ENCODE measurements at places on chromosomes 6 and 20.

GRCh38 chr20:48791666-48792071, 36.1 kb downstream of the PREX1 start:
- no peak for DNase-seq

GRCh38 chr20:17995967-17996819, 27.4 kb downstream of the MGME1 start:
- DNase-seq = peak; percentile 59

DNA sequence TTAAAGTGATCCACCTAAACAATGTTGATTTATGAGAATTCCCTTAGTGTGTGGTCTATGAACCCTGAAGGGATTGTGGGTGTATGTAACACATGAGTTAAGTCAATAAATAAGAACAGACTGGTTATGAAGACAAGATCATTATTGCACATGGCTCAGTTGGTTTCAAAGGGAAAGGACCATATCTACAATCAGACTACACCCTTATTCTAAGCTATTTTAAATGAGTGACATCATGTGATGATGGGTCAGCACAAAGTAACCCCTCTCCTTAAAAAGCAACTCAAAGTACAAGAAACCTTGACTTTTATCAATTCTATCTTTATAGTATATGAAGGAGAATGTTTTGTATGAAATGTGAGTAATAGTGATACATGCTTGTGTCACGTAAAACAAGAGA, 15.3 kb upstream of the ZSCAN23 start:
- no peak for DNase-seq

GRCh38 chr6:939526-940252, 246.8 kb upstream of the EXOC2 start:
- DNase-seq = no peak

DNA sequence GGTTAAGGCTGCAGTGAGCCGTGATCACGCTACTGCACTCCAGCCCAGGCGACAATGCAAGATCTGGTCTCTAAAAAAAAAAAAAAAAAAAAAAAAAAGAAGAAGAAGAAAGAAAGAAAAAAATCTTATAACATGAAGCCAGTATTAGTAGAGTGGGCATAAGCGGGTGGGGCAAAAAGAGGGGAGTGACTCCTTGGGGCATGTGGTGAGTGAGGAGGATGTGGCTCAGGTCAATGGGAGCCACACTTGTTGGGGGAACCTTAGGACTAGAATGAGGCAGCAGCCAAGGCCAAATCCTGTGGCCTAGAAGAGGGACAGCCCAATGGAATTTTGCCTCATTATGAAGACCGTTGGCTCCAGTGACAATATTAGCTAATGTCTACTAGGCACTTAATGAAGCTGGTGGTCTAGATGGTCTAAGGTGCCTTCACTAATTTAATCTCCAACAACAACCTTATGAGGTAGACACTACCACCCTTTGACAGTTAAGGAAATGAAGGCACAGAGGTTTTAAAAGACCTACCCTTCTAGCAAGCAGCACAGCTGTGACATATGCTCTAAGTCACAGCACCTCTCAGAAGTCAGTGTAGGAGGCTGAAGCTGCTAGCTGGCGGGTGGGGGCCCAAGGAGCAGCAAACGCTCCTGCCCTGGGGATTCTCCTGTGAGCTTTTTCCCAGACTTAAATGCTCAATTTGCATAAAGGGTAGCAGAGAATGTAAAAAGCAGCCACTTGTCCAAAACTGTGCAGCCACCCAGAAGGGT, 23.6 kb upstream of the ARMC12 start:
- DNase-seq = no peak

DNA sequence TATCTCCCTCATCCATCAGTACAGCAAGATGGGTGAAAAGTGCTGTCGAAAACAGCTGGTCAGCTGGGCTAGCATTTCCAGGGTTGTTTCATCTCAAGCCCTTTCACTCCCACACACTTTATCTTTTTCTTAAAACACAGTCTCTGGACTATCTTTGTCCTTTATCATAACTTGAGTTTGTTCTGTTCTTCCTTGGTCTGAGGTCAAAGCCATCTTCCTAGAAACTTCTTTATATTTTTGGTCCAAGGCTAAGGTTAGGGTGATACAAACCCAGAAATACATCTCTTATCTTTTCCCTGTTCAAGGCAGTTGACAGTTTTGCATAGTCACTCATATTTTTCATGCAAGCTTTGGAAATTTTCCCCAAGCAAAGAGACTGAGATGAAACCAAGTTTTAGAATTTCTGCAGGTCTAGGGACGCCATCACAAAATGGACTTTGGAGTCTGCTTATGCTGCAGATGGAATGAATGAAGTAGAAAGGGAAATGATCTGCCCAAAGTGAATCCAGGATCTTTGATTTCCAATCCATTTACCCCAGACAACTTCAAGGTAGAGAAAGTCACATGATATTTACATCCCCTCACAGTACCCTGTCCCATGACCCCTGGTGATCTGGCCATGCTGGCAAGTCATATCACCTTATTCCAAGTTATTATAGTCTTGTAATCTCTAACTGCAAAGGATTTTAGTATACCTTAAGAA, 297.0 kb downstream of the ZNF217 start:
- DNase-seq = no peak

DNA sequence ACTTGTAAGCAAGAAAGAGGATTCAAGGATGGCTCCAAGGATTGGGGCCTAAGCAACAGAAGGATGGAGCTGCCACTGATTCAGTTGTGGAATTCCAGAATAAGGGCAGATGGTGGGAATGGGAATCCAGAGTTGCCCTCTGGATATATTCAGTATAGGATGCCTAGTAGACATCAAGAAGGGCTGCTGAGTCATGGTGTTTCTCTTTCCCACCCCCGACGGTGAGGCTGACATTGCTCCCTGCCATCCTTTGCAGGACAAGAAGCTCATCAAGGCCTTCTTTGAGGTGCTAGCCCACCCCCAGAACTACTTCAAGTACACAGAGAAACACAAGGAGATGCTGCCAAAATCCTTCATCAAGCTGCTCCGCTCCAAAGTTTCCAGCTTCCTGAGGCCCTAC, 11.2 kb upstream of the ZNF76 start:
- DNase-seq = no peak

GRCh38 chr6:144664281-144664680, 379.1 kb downstream of the UTRN start:
- no peak for DNase-seq

GRCh38 chr6:138541823-138542481, 42.7 kb upstream of the NHSL1 start:
- DNase-seq = no peak

GRCh38 chr6:79189760-79190350, 44.6 kb downstream of the HMGN3 start:
- no peak for DNase-seq

DNA sequence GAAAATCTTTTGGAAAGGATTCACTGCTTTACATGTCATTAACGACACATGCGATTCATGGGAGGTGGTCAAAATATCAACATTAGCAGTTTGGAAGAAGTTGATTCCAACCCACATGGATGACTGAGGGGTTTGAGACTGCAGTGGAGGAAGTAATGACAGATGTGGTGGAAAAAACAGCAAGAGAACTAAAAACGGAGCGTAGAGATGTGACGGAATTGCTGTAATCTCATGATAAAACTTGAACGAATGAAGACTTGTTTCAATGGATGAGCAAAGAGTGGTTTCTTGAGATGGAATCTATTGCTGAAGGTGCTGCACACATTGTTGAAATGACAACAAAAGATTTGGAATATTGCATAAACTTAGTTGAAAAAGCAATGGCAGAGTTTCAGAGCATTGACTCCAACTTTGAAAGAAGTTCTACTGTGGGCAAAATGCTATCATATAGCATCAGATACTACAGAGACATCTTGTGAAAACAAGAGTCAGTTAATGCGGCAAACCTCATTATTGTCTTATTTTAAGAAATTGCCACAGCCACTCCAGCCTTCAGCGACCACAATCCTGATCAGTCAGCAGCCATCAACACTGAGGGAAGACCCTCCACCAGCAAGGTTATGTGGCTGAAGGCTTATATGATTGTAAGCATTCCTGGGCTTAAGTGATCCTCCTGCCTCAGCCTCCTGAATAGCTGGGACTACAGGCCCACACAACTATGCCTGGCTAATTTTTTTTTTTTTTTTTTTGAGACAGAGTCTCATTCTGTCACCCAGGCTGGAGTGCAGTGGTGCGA, 19.2 kb downstream of the SRSF3 start:
- DNase-seq = no peak

DNA sequence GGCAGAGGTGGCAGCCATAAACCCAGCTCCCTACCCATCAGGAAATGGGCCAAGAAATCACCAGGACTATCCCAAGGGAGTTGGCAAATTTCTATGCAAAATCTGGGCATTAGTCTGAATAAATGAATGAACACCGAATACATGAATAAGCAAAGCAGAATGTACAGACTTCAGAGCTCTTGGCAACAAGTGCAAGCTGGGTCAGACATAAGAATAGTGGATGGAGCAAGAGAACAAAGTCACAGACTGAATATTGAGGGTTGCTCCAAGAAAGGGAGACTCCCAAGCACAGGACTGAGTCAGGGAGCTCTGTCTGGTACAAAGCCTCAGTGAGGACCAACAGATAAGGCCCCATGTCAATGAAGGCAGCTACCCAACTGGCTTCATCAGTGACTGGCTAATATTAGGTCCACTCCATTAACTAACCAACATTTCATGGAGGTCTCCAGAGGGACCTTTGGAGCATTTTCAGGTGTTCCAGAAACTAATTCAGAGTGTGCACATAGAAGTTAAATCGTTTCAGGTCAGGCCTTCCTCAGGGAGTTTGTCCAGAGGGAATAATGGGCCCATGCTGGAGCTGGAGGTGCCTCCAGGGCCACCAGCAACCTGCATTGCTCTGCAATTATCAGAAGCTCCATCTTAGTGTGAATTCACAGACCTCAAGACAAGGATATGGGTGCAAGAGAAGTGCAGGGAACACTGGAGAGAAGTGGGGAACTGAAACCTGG, 191.5 kb upstream of the RALGAPA2 start:
- DNase-seq = no peak

GRCh38 chr20:45056473-45057173, 44.3 kb downstream of the KCNS1 start:
- DNase-seq = no peak

GRCh38 chr6:136333824-136334464, 44.3 kb upstream of the BCLAF1 start:
- no peak for DNase-seq

DNA sequence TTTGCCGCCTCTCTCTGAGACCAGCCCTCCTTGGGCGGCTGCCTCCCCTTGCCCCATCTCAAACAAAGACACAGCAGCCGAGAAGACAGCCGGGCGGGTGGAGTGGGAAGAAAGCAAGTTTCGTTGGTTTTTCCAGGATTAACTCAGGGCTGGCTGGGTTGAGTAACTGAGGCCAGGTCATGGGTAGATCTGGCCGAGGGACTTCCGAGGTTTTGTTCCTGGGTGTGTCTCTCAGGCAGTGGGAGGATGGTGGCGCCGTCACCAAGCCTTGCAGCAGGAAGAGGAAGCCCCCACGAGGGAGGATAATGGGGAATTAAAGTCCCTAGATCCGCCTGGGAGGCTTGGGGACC, 167.2 kb downstream of the TTLL2 start:
- no peak for DNase-seq

GRCh38 chr6:126665551-126665950, 325.6 kb downstream of the CENPW start:
- DNase-seq = no peak

DNA sequence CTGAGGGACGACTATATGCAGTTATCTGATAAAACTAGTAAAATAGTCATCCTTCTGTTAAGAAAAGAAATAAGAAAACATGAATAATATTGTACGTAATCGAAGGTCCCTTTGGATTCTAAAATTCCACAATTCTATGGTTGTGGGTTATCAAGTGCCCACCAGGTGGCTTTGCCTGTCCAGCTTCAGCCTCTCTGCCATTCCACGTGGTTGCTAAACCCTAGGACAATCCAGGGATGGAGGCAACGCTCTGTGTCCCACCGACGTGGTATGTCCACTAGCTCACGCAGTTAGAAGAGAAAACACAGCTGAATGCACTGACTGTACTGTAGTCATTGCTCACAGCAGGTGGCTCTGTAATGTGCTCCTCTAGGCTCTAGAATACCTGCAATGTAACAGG, 349.3 kb downstream of the FARS2 start:
- no peak for DNase-seq

GRCh38 chr6:43471399-43471798, 6.0 kb upstream of the TJAP1 start:
- no peak for DNase-seq

GRCh38 chr20:14634665-14635064, 297.3 kb upstream of the FLRT3 start:
- no peak for DNase-seq

DNA sequence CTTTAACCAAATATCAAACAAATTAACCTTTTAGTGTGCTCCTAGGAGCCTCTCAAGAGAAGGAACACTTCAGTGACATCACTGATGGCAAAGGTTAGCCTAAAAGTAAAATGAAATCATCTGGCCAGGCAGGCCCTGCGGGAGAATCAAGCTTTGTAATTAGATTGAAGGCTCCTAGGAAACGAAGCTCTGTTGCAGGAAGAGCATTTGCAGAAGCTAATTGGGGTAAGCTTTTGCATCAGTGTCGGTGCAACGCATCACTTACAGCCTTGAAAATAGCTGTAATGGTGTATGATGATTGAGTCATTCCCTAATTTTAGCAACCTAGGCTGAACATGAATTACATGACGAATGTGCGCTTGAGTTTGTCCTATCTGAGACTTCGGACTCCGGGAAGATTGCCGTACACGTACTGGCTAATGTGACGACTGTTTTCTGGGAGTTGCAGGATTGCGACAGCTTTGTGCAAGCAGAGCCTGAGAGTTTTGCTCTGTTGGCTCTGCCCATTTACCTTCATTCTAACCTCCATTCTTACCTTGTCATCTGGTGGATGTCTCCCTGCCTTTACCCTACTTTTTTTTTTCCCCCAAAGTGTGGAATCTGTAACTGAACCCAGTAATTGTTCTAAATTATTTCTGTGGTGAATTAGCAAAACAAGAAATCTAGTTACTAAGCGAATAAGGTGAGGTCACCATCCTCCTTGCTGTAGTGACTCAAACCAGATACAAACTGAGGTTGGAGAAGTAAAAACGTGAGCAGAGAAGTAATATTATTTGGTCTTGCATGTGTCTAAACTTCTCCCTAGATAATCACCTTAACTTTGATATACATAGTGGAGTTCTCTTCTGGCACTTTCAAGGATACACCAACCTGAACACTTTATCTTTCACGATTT, 675.9 kb upstream of the CITED2 start:
- no peak for DNase-seq

GRCh38 chr20:43695571-43695970, 28.7 kb downstream of the MYBL2 start:
- no peak for DNase-seq

DNA sequence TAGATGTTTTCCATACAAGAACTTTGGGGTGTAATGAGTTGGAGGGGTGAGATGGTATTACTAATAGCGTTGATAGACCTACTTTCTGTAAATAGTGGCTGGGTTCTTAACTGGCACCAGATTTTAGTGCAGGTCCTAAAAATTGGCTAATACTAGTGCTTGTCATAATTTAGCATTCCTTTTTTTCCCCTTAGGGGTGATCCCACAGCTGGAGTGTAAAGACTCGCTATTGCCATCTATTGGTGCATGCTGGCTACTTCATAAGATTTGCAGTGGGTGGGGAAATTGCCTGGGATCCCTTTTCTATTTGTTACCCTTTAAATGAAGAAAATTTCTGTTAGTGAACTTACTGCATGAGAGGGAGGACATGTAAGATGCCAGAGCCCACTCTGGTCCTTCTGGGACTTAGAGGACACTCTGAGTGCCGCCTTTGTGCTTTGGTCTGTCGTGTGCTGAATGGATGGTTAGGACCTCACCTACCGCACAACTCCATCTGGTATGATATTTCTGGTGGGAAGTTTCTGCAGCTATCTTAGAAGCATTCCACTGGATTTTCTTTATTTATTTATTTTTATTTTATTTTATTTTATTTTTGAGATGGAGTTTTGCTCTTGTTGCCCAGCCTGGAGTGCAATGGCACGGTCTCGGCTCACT, 195.5 kb downstream of the JARID2 start:
- DNase-seq = peak; percentile 41

All from HFF-Myc (cell line).